Cardiac fibroblast (primary cell): ENCODE measurements at places on chromosomes 2 and 18.

DNA sequence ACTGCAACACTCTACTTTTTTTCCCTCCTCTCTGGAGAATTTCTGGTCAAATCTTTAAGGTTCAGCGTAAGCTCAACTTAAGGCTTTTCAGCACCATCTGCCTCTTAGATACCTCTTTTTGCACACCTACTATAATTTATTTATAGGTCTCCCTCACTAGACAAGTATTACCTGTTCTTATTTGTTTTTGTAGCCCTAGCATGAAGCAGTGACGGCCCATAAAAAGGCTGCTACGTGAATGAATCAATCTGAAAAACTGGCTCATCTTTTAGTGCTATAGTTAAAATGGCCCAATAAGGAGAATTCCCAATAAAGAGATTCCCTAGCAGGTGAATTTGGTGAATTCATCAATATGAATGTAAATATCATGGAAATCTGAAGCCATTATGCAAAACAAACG is 6.5 kb downstream of the RNF149 start:
- no peak for DNase-seq

DNA sequence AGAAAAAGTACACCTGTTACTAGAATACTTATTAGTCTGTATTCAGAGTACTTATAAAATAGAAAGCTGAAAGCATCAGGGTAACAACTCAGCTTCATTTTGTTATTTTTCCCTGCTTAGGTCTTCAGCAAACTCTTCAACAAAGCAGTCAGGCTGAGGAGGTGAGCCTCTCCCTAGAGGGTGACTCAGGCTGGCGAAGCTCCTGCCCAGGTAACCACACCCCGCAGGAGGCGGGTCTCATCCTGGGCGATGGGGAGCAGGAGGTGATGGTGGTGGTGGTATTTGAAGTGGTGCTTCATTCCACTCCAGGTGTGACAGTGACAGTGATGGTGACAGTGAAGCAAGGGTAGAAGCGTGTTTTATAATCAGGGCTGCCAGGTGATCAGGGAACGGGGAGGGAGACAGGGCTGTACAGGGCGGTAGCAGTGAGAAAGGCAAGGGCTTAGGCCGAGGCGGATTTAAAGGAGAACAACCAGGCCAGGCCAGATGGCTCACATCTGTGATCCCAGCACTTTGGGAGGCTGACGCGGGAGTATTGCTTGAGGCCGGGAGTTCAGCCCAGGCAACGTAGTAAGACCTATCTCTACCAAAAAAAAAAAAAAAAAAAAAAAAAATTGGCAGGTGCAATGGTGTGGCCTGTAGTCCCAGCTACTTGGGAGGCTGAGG is 127.1 kb downstream of the SOCS6 start:
- DNase-seq, result no peak

DNA sequence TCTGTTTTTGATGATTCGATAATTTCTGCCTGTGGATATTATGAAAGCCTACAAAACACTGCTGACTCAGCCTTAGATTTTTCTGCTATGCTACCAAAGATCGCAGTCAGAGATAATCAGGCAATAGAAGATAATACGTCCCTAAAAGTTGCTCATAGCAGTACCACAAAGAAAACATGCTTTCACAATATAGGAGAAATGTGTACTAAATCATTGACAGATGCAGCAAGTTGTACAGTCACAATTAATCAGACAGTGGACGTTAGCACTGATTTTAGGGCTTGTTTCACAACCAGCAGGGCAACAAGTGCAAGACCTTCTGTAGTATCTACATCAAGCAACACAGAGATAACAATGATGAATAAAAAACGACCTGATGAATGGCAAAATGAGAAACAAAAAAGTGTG is 19.5 kb downstream of the RBM44 start:
- peak; percentile 46 for DNase-seq

DNA sequence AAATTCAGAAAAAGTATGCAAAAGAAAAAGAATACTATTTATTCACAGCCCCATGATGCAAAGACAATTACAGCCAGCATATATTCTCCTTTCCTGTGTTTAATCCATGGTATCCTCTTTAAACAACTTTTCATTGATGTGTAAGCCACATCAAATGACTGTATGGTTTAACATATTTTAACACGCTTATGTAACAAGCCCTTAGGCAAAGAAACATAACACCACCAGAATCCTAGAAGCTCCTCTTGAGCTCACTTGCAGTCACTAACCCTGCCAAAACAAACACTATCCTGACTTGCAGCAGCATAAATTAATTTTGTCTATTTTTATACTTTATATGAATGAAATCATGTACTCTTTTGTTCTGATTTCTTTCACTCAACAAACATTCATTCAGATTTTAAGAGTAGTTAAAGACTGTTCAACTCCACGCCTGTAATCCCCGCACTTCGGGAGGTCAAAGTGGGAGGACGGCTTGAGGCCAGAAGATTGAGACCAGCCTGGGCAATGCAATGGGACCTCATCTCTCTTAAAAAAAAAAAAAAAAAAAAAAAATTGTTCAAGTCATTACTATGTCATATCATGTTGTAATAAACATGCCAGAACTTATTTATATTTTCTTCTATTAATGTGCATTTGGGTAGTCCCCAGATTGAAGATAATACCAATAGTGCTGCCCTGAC is 226.3 kb downstream of the NBAS start:
- DNase-seq, result peak; percentile 39

DNA sequence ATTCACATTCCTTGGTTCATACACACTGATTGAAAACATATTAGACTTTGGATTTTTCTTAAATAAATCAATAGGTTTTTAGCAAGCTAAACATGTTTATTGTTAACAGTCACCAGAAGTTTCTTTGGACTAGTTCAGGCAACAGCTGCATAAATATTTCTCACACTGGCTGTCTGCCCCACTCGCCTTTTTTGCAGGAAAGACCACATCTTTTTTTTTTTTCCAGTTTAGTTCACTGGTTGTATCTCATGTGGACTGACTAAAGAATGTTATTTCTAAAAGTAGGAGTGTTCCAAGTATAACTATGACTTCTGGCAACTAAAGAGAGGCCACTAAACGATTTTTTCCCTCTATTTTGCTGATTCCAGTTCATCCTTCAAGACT is 31.1 kb downstream of the SLC40A1 start:
- peak; percentile 41 for DNase-seq

GRCh38 chr2:74864728-74865722 is 31.1 kb downstream of the HK2 start:
- peak; percentile 61 for DNase-seq

DNA sequence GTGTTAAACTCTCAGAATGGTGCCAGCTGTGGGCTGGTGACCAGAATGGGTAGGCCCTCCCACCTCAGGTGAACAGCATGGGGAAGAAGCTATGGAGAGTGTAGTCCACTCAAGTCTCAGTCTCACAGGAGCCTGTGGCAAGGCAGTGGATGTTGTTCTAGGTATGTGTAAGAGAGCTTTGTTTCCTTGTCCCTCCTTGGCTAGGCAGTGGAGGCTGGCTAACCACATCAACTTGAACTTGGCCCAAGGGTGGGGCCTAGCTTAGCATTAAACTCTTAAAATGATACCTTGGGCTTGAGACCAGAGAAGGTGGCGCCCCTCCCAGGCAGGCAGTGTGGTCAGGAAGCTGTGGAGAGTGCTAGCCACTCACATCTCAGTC is 53.2 kb upstream of the SLC4A10 start:
- DNase-seq, result no peak

DNA sequence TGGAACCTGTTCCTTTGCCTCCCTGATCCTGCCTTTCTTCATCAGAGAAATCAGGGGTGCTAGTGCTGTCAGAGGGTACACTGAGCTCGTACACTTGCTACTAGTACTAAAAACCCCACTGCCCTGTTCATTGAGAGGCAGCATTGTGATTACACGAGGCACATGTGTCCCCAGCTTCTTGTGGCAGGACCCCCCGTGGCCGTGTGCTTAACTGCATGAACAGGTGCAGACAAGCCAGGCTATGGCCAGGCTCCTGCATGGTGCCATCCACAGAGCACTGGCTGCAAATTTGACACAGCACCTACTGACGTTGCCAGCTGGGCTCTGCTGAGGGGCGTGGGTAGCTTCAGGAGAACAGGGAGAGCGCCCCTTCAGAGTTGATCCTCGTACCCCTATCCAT is 248.4 kb downstream of the GLI2 start:
- DNase-seq, result no peak

DNA sequence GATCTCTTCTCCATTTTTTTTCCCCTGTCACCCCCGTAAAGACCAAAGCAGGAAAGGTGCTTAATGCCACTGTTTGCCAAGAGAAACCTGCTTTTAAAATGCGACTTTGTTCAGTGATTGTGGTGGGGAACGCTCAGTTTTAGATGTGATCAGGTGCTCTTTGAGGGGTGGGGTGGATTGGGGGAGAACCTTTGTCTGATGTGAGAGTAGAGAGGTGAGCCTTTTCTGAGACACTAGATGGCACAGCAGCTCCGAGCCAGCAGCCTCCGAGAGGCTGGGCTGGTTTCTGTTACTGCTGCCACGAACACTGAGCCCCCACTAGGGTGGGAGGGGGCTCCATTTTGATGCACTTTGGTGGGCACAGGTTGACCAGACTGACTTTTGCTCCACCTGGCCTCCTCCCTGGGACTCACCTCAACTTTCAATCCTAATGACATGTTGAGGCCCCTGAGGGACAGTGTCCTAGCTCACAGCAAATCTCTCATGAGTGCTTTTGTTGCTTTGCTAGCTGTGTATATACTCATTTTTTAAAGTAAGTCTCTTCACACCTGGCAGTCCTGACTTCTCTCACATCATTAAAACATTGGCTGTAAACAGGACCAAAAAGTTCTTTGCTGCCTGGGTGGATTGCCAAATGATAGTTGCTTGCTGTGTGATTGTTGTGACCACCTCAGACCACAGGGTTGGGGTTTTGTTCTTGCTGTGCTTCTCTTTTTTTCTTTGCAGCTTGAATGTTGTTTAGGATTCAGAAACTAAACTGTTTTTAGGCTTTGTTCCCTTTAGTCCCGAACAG is 98.2 kb upstream of the MAP3K20 start:
- no peak for DNase-seq

DNA sequence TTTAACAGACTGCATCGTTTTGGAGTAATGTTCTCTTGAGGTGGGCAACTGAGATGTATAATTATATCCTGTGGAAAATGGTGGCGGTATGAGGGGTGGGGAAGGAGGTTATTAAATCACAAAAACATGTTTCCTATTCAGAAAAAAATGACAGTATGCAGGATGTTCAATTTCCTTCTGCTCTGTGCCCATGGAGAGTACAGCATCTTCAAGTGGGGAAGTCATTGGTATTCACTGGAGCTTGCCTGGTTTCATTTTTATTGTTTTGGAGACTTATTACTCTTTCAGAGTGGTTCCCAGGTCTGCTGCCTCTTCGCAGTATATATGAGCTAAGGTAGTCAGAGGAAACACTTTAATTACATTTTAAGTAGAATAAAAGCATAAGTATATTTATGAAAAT is 318.8 kb upstream of the RAB12 start:
- DNase-seq, result no peak

GRCh38 chr2:68997401-68997800 is 15.6 kb upstream of the ANTXR1 start:
- no peak for DNase-seq

DNA sequence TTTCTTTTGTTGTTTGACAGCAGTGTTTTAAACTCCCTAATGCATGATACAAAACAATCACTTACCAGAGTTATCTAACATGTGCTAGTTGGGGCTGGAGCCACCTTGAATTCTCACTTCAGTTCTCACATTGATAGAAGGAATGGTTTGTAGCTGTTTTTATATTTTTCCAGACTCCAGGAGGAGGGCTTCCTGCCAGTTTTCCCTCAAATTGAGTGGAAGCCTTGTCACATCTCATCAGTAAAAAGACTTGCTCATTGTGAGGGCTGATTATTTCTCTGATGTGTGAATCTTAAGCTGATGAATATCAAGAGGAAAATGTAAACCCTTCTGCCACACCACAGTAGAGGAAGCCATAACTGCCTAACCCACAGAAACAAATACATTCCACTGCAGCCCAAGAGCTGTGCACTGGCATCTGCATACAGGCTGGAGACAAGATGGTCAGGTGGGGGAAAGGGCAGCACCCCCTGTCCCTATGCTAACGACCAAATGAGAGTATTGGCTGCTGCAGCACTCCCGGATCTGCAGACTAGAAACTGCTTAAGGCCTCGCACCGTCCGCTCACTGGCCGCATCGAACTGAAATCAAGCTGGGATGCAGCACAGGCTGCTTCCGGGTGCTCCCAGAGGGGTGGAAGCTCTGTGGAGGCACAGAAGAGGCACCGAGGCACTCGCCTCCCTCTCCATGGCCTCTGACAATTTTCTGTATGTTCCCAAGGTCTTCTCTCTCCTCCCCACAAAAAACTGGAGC is 73.7 kb upstream of the TPO start:
- DNase-seq, result no peak

DNA sequence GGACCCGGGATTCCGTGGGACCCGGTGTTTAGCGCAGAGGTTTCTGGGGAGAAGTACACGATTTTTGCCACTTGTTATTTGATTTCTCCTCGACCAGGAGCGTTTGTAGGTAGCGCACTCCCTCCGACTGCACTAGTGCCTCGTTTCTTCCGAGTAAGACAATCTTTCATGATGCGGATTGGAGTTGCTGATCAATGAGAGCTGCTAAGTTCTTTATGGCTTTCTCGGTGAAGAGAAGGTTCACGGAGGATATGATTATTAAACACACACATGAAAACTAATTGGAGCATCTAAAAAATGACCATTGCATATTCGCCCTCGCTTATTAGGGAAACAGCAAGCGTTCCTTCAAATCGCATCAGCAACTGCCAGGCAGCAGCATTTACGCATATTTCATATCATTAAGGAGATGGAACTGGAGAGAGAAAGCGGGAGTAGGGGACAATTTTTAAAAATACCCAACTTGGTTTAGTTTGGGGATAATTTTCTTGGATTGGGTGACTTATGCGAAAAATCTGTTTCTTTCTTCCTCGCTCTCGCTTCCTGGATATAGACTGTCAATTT is 616 bp downstream of the EML6 start:
- peak; percentile 8 for DNase-seq

GRCh38 chr18:58567453-58568196 is 61.3 kb downstream of the ALPK2 start:
- DNase-seq, result peak; percentile 97
